Cortex of kidney (tissue), 1 donor: ENCODE measurements at places on chromosomes 3 and 15.

GRCh38 chr3:53645754-53646153 lies 151.3 kb downstream of the CACNA1D start:
- DNase-seq = no peak

GRCh38 chr15:100020614-100021013 lies 287.4 kb upstream of the LYSMD4 start:
- no peak for DNase-seq

DNA sequence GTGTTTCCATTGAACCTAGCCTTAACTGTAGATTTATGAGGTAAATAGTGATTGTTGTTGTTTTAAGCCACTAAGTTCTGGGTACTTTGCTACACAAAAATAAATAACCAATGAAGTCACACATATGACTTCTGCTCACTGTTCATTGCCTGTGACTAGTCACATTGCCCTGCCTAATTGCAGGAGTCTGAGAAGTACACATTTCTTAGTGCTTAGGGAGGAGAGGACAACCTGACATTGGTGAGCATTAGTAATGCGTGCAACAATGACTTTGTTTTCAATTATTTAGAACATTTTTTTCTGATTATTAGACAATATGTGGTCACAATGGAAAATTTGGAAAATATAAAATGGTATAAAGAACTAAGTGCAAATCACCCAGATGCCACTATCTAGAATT lies 133.2 kb upstream of the DAZL start:
- DNase-seq = no peak

DNA sequence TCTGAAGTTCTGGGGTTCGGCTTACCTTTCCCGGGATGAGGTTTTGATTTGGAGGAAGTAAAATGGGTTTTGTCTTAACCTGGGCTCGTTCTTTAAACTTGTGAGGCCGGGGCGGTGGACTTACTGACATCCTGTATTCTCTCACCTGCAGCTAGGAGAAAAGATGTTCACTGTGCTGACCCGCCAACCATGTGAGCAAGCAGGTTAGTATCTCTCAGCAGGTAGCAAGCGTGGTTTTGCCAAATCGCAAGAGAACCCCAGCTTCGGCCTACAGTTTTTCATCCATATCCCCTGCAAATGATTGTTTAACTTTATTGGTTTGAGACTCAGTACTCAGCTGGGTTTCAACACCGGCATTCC lies 891 bp downstream of the ENTPD3 start:
- no peak for DNase-seq

DNA sequence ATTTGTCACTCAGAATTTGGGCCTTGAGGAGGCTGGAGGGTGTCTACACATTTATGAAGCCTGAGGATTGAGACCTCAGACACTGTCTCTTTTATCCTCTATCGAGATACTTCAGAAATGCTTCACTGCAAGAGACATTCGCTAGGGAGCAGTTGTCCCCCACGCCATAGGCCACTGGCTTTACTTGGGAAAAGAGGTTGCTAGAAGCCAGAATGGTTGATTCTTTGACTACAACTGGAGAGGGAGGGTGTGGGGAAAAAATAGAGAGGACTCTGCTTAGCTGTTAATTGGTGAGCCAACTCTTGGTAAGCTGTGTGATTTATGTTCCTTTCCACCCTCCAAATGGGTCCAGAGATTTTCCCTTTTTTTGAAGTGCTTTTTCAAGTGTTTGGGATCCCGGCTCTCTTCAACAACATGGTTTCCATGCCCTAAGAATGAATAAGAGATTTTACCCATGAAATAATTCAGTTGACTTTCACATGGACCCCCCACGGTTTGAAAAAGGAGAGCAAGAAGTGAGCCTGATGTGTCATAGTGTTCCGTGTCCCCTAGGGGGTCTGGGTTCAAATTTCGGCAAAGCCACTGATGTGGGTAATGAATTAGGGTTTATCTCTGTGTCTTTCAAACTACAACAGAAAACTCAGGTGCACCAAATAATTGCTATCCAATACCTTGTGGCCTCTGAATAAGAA lies 2.7 kb downstream of the BOC start:
- DNase-seq = no peak

- no peak for DNase-seq
Measured at GRCh38 chr3:124770336-124771082, 40.3 kb downstream of the UMPS start.

DNA sequence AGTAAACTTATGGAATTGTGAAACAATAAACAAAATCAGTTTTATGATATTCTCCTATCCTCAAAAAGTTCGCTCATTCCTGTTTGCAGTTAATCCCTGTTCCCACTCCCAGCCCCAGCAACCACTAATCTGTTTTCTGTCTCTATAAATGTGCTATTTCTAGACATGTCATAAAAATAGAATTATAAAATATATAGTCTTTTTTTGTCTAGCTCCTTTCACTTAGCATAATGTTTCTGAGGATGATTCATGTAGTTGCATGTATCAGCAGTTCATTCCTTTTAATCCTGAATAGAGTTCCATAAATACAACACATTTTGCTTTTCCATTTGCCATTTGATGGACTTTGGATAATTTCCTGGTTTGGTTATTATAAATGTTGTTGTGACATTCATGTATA lies 140.0 kb downstream of the KCNAB1 start:
- no peak for DNase-seq
